ENCODE measurements at places on chromosomes 4 and X.

DNA sequence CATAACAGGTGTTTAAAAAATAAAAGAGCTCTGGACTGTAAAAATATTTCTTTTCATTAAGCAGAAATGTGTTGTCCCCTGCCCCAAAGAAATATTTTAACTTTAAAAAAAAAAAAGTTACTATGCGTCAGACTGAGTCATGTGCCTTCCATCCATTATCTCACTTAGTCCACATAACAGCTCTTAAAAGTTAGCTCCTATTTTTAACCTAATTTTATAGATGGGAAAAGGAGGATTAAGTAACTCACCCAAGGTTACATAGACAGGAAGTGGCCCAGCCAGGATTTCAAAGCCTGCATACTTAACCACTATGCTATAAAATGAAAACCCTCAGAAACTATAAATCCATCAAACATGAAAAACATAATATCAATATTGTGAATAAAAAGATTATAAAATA lies 97.7 kb downstream of the MANBA start:
- no peaks in the 10 kb centered on the region for H3K4me1 ChIP-seq
- H3K27me3 ChIP-seq: no peaks in the 10 kb centered on the region
- no peak for DNase-seq
- no peak overlapping the region for H3K27ac ChIP-seq
- peaks cover 6% of the 10 kb centered on the region for H3K36me3 ChIP-seq
- H3K4me3 ChIP-seq: no peak overlapping the region

- H3K36me3 ChIP-seq: no peaks in the 10 kb centered on the region
- no peak overlapping the region for H3K4me3 ChIP-seq
Observed at GRCh38 chrX:139875841-139876240, 57.0 kb downstream of the ATP11C start.

- H3K27ac ChIP-seq: no peak overlapping the region
- no peak overlapping the region for H3K4me3 ChIP-seq
- DNase-seq: no peak
- H3K27me3 ChIP-seq: no peaks in the 10 kb centered on the region
- H3K4me1 ChIP-seq: no peaks in the 10 kb centered on the region
Observed at GRCh38 chr4:78323439-78323838, 228.1 kb upstream of the ANXA3 start.

- H3K27ac ChIP-seq: peak overlapping the region; percentile 90
- peak overlapping the region; percentile 96 for H3K4me3 ChIP-seq
- no peaks in the 10 kb centered on the region for H3K27me3 ChIP-seq
- peaks cover 10% of the 10 kb centered on the region for H3K4me1 ChIP-seq
Observed at GRCh38 chr4:86594559-86595425, 677 bp downstream of the PTPN13 start.

GRCh38 chr4:26803211-26803861 lies 57.3 kb upstream of the STIM2 start:
- no peaks in the 10 kb centered on the region for H3K36me3 ChIP-seq
- no peak overlapping the region for H3K27ac ChIP-seq
- no peak overlapping the region for H3K4me3 ChIP-seq

GRCh38 chr4:14267373-14268060 lies 640.0 kb upstream of the BOD1L1 start:
- no peaks in the 10 kb centered on the region for H3K4me1 ChIP-seq
- DNase-seq: no peak
- no peaks in the 10 kb centered on the region for H3K27me3 ChIP-seq
- H3K36me3 ChIP-seq: no peaks in the 10 kb centered on the region
- peak overlapping the region; percentile 81 for H3K27ac ChIP-seq

DNA sequence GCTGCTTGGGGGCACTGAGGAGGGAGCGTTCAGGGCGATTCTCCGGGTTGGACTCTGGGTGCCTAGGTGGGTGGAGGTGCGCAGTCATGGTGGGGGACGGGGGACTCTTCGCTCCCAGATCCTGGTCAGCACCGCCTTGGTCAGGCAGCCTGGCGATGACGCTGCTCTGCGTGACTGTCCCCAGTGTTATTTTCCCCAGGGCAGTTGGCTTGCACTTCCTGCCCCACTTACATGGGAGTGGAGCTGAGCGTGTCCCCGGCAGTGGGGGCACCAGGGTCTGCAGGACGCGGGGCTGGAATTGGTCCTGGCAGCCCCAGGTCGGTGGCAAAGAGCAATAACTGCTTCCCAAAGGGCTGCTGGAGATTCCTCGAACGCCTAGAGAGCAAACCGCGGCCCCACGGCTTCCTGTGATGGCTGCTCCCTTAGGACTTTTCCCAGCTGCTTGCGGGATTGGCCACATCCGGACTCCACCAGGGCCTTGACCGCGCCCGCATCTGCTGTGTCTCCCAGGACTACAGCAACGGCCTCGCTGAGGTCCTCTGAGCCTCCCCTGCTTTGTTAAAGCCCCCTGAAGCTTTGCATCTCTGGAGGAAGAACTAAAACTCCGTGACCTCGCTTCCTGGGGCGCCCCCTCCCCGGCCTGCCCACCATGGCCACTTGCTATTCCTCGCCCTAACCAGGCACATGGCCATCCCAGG lies 35.3 kb upstream of the GPR78 start:
- peak; percentile 48 for DNase-seq
- H3K27ac ChIP-seq: no peak overlapping the region
- H3K36me3 ChIP-seq: no peaks in the 10 kb centered on the region

DNA sequence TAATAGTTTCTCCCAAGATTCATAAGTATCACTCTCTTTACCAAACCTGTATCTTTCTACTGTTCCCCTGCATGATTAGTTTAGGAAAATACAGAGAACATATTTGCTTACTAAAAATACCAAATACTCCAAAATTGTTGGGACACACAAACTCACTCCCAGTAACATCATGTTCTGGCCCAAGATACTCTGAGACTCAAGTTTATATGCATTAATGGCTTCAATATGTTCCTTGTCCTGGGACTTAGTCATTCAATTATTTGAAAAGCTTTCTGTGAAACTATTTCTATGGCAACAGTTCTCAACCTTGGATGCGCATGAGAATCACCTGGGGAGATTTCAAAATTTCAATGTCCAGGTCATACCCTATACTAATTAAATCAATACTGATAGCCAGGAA lies 138.9 kb upstream of the PTCHD1 start:
- H3K36me3 ChIP-seq: no peaks in the 10 kb centered on the region
- no peak overlapping the region for H3K27ac ChIP-seq
- no peaks in the 10 kb centered on the region for H3K4me1 ChIP-seq
- H3K4me3 ChIP-seq: no peak overlapping the region
- no peaks in the 10 kb centered on the region for H3K27me3 ChIP-seq

- no peaks in the 10 kb centered on the region for H3K36me3 ChIP-seq
- no peak overlapping the region for H3K27ac ChIP-seq
- no peaks in the 10 kb centered on the region for H3K27me3 ChIP-seq
- no peak overlapping the region for H3K4me3 ChIP-seq
- H3K4me1 ChIP-seq: no peaks in the 10 kb centered on the region
Observed at GRCh38 chr4:174999407-174999806, 81.2 kb downstream of the ADAM29 start.

- H3K27me3 ChIP-seq: no peaks in the 10 kb centered on the region
- no peak overlapping the region for H3K27ac ChIP-seq
- H3K4me1 ChIP-seq: no peaks in the 10 kb centered on the region
- DNase-seq: no peak
Observed at GRCh38 chr4:173346074-173346473, 11.9 kb upstream of the HMGB2 start.

GRCh38 chrX:120380699-120381098 lies 18.8 kb downstream of the ATP1B4 start:
- no peaks in the 10 kb centered on the region for H3K36me3 ChIP-seq
- H3K4me3 ChIP-seq: no peak overlapping the region
- DNase-seq: peak; percentile 55

DNA sequence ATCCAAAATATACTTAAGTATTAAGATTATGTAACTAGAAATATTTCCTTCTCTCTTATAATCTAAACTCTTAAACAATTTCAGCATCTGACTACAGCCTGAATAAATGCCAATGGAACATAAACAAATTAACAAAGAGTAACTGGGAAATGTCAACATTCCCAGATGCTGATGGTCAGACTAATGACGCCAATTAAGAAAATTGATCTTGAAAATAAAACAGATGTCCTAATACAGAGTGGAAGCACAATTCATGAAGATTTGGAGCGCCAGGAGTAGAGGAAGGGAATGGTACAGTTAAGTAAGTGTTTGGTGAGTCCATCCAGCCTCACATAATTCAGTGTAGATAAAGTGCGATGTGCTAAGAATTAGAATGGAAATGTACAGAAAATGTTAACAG lies 203.7 kb upstream of the NWD2 start:
- no peak for DNase-seq
- no peaks in the 10 kb centered on the region for H3K4me1 ChIP-seq
- H3K27ac ChIP-seq: no peak overlapping the region
- H3K36me3 ChIP-seq: no peaks in the 10 kb centered on the region

DNA sequence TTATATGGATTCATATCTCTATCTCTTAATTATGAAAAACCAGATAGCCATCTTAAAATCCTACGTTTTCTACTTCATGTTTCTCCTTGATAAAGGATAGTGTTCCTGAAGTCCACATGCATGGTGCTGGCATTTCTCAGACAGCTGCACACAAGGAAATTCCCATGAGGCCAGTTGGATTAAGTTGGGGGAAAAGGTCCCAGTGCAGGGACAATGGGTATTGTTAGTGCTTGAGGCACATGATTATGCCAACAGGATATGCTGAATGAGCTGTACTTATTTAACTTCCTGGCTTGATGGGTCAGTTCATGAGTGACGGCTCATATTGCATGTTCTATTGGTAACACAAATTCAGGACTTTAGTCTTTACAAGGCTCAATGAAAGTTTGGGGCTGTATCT lies 913.9 kb upstream of the NDST4 start:
- H3K27me3 ChIP-seq: no peaks in the 10 kb centered on the region
- H3K4me3 ChIP-seq: no peak overlapping the region
- H3K36me3 ChIP-seq: no peaks in the 10 kb centered on the region
- H3K4me1 ChIP-seq: no peaks in the 10 kb centered on the region
- DNase-seq: no peak
- no peak overlapping the region for H3K27ac ChIP-seq
